ENCODE measurements at places on chromosomes 11 and 22. TPM values are rescaled to one million over a fixed set of nuclear protein-coding genes. Genes with fewer than 3 reads are reported as not detected.

The SMC1B gene
- not detected for polyA plus RNA-seq

The ZFP91 gene
- 43.2 TPM for polyA plus RNA-seq

The MS4A14 gene
- polyA plus RNA-seq: not detected

The IGSF22 gene
- 0.52 TPM for polyA plus RNA-seq

The KCNQ1 gene
- 7.8 TPM for polyA plus RNA-seq

The OR51L1 gene
- polyA plus RNA-seq: not detected

The WNT7B gene
- not detected for polyA plus RNA-seq

The SERPINH1 gene
- 57.1 TPM for polyA plus RNA-seq

The NRGN gene
- polyA plus RNA-seq: 1.8 TPM

The NKAPD1 gene
- polyA plus RNA-seq: 16.2 TPM

The MIOX gene
- polyA plus RNA-seq: not detected

The PKNOX2 gene
- 0.60 TPM for polyA plus RNA-seq

The OR8B8 gene
- not detected for polyA plus RNA-seq

The POU2F3 gene
- polyA plus RNA-seq: 1.8 TPM

The KRTAP5-7 gene
- not detected for polyA plus RNA-seq

The SLC37A2 gene
- 3.5 TPM for polyA plus RNA-seq

The TIMP3 gene
- polyA plus RNA-seq: 40.0 TPM

The NLRP6 gene
- polyA plus RNA-seq: not detected

All from sigmoid colon (tissue), 7 donors.